Activated CD4-positive, alpha-beta memory T cell treated with anti-CD3 and anti-CD28 coated beads, Interleukin-2, amount 10 ng/mL, durations not matched to agents 7 days and 5 days (primary cell): ENCODE measurements at places on chromosomes 3 and 15.
A peak's percentile ranks its signal among the peaks of the same experiment; 100 is the strongest.

DNA sequence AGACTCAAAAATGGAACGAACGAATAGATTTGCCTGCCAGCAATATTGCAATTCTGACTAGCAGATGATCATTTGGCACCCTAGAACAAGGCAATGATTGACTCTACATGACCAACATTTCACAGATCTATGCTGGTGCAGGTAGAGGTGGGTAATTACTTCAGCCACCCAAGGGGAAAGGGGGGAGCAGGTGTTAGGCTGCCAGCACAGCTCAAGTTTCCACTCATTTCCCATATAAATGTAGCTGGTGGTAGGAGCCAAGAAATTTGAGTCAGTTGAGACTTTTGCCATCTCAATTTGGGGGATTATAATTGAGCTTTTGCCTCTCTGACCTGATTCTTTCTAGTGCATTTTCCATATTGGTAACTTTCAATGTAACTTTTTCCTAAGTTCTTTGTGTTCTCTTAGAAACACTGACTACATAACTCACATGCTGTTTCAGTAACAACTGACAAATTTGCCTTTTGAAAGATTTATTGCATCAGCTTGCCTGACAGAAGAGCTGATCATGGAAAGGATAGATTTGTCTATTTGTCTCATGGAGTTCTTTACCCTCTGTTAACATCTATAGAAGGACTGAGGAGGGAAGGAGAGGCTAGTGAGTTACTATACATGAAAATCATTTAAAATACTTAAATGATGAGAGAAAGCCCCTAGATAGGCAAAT lies 902.5 kb downstream of the ZPLD1 start:
- H3K36me3 ChIP-seq, result no peaks in the 10 kb centered on the region
- no peak overlapping the region for H3K4me3 ChIP-seq
- DNase-seq, result no peak
- no peaks in the 10 kb centered on the region for H3K27me3 ChIP-seq
- no peak overlapping the region for H3K27ac ChIP-seq

- no peak overlapping the region for H3K27ac ChIP-seq
- H3K4me3 ChIP-seq, result no peak overlapping the region
- peaks cover 3% of the 10 kb centered on the region for H3K27me3 ChIP-seq
- peaks cover 25% of the 10 kb centered on the region for H3K4me1 ChIP-seq
These were observed 41.9 kb downstream of the CCNL1 start for GRCh38 chr3:157117875-157118654.

DNA sequence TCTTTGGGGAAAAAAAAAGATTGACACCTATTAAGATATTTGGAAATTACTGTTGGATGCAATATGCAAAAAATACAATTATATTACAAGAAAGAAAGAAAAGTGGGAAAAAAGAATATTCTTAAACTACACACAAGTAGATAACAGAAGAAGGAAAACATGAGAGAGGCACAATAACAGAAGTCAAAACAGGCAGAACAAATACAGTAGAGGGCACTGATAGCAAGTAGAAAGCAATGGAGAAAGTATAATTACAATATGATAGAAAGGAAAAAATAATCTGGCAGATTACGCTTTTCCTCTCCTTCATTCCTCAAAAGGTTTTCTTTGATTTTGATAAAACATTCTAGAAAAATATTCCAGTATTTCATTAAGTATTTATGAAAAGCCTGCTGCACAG lies 72.1 kb downstream of the ADAM10 start:
- H3K4me1 ChIP-seq, result peaks cover 5% of the 10 kb centered on the region
- DNase-seq, result no peak
- H3K4me3 ChIP-seq, result no peak overlapping the region
- no peak overlapping the region for H3K27ac ChIP-seq
- H3K36me3 ChIP-seq, result peaks cover 16% of the 10 kb centered on the region
- H3K27me3 ChIP-seq, result no peaks in the 10 kb centered on the region

DNA sequence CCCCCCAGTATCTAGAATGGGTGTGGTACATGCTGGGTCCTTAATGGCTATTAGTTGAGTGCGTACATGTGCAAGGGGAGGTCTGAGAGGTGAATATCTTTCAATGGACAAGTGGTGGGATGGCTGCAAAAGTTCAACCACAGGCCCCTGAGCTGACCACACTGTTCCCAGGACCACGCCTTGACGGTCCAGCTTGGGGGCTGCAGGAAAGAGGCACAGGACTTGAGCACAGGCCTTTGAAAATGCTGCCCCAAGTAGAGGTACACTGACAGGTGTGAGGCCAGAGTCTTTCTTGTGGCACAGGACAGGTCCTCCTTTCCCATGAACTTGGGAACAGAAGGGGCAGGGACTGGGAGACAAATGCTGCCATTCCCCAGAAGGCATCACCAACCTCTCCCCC lies 24.0 kb downstream of the AMOTL2 start:
- peaks cover 6% of the 10 kb centered on the region for H3K36me3 ChIP-seq
- no peaks in the 10 kb centered on the region for H3K4me1 ChIP-seq
- DNase-seq, result no peak

DNA sequence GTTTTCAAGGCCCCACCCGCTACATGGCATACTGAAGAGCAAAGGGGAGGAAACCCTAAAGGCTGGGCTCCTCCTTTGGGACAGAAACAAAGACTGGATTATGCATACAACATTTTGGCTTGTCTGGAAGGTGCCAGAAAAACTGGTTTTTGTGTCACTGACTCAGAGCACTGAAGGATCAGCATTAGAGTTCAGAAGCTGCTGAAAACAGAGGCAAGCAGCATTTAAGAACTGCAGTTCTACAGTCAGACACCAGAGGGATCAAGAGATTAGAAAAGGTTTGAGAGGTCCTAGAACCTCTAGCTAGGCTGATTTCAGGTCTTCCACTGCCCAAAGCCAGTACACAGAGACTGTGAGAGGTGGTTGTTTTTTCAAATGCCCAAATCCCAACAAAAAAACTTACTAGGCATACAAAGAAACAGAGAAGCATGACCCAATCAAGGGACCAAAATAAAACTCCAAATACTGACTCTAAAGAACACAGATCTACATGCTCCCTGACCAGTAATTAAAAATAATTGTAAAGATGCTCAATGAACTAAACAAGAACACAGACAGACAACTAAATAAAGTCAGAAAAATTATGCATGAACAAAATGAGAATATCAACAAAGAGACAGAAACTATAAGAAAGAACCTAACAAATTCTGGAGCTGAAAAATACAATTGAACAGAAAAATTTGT lies 91.2 kb downstream of the SENP2 start:
- no peaks in the 10 kb centered on the region for H3K4me1 ChIP-seq
- no peak overlapping the region for H3K27ac ChIP-seq
- peaks cover 48% of the 10 kb centered on the region for H3K27me3 ChIP-seq
- DNase-seq, result no peak
- H3K4me3 ChIP-seq, result no peak overlapping the region

DNA sequence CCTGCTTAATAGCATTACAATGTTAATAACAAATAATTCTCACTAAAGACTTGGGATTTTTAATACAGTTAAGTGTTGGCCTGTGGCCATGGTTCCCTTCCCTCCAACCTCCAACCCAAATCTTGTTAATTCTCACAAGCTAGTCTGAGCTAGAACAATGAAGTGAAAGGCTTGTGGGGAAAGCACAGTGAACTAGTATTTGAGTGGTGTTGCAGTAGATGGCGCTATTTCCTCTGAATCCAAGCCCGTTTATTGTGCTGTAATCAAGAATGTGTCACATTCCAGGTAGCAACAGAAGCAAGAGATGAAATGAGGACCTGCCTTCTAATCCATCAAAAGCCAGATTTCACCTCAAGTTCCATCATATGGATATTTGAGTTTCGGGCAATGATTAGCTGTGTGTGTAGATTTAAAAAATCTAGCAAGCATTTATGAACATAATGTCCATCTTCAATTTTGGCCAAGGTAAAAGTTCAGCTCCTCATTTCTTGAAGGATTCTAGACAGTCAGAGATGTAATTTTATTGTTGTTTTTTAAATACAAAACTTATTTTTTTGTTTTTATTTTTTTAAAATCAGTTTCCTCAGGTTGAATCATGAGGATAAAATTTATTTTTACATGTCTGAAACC lies 160.7 kb downstream of the SQOR start:
- no peak overlapping the region for H3K4me3 ChIP-seq
- H3K27me3 ChIP-seq, result peaks cover 14% of the 10 kb centered on the region
- H3K27ac ChIP-seq, result no peak overlapping the region
- DNase-seq, result peak; percentile 18
- no peaks in the 10 kb centered on the region for H3K36me3 ChIP-seq

DNA sequence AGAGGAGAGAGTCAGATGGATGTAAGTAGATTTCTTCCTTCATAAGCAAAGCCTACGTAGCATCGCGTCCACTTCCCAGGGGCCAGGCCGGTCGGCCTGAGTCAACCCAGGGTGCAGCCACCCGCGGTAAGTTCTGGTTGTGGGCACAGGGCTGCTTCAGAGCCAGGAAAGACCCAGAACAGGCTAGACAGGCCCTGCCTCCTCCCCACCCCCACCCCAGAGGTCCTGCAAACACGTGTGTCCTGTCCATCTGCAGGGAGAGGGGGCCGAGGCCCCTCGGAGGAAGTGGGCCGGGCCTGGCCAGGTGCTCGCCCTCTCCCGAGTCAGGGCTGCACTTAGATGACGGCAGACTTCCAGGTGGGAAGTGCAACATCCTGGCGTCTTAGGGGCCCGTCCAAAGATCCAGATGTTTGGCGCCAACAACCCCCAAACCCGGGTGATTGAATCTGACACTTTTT lies 100.8 kb upstream of the ALDH1A3 start:
- H3K36me3 ChIP-seq, result no peaks in the 10 kb centered on the region
- H3K4me3 ChIP-seq, result no peak overlapping the region
- DNase-seq, result no peak
- H3K27ac ChIP-seq, result no peak overlapping the region
- no peaks in the 10 kb centered on the region for H3K27me3 ChIP-seq

DNA sequence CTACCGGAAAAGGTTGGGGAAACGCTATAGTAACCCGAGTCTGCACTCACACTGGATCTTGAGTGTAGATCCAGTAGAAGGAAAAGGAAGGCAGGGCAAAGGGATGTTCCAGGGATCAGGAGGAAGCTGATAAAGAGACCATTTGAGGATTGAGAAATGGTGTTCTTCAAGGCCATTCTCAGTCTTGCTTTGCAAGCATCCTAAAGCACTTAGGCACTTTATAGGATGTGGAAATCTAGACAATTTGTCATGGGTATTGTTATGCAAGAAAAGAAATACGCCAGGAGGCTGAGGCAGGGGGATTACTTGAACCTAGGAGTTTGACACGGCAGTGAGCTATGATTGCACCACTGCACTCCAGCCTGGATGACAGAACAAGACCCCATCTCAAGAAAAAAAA lies 13.2 kb upstream of the SCAMP5 start:
- H3K4me3 ChIP-seq, result no peak overlapping the region
- H3K27me3 ChIP-seq, result peaks cover 5% of the 10 kb centered on the region
- peaks cover 26% of the 10 kb centered on the region for H3K4me1 ChIP-seq
- H3K27ac ChIP-seq, result no peak overlapping the region

GRCh38 chr3:173275740-173276139 lies 121.8 kb upstream of the NLGN1 start:
- no peaks in the 10 kb centered on the region for H3K27me3 ChIP-seq
- no peak for DNase-seq
- H3K4me1 ChIP-seq, result no peaks in the 10 kb centered on the region
- H3K4me3 ChIP-seq, result no peak overlapping the region
- H3K27ac ChIP-seq, result no peak overlapping the region
- no peaks in the 10 kb centered on the region for H3K36me3 ChIP-seq

DNA sequence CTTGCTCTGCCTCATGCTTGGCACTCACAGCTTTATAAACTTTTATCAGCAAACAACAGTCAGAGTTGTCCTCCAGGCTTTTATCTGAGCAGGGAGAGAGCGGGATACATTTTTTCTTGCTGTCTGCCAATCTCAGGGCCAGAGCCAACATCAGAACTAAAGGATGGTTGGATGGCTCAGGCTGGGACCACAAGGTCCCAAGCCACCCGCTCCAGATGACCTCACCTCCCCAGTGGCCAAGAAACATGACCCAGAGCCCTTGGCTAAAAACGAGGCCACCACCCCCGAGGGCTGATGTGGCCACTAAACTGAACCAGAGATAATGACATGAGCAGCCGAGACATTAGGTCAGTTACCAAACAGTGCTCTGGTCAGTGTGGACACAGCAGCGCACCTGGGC lies 18.8 kb upstream of the SPATA12 start:
- DNase-seq, result no peak
- no peak overlapping the region for H3K4me3 ChIP-seq
- peaks cover 27% of the 10 kb centered on the region for H3K27me3 ChIP-seq
- H3K4me1 ChIP-seq, result peaks cover 2% of the 10 kb centered on the region
- no peak overlapping the region for H3K27ac ChIP-seq

DNA sequence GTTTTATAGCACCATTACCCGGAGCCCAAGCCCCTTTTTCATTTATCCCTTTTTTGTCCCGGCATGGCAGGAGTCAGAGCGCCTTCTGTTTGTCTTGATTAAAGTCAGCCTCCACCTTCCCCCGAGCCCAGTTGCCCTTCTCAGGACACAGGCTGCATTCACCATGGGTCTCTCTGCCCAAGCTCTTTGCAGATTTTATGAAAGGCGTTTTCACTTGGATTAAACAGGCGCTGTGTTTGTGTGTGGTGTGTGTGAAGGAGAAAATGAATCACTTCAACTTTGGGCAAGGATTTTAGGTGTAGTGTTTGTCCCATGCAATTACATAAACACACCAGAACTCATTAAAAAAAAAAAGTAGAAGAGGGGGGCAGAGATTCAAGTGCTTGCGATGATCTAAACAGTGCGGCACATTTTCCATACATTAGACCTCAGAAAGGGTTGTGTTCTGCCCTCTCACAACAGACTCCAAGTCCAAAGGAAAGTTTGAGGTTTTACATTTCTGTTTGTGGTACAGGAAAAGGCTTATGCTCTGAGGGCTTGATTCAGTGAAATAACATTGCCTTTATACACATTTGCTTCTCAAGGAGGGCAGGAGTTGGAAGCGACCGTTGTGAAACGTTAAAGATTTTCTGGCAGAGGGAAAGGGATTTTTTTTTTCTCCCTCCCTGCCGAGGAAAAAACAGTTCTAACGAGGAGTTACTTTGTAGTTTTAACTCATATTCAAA lies 14.5 kb upstream of the IL16 start:
- H3K4me1 ChIP-seq, result peaks cover 20% of the 10 kb centered on the region
- no peak overlapping the region for H3K27ac ChIP-seq
- H3K36me3 ChIP-seq, result no peaks in the 10 kb centered on the region
- peaks cover 54% of the 10 kb centered on the region for H3K27me3 ChIP-seq
- H3K4me3 ChIP-seq, result no peak overlapping the region
- no peak for DNase-seq

DNA sequence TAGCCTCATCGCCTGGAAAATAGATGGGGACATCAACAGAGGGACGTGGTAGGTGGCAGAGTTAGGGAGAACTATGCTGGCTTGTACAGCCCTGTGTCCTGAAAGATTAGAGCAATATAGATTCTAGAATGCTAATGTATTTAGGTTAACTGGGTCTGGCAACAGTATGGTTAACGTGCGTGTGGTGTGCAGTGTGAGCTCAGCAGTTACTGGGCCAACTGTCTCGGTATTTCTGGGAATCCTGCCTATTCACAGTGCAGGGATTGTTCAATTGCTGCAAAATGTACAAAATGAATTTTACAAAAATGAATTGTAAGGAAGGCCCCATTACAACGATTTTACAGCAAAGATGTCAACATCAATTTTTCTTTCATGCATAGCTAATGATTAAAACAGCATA lies 20.6 kb downstream of the MEIS2 start:
- no peak overlapping the region for H3K4me3 ChIP-seq
- no peaks in the 10 kb centered on the region for H3K4me1 ChIP-seq
- no peak overlapping the region for H3K27ac ChIP-seq

GRCh38 chr3:165193366-165194254 lies 2.6 kb downstream of the SLITRK3 start:
- H3K27me3 ChIP-seq, result peaks cover 47% of the 10 kb centered on the region
- H3K4me3 ChIP-seq, result no peak overlapping the region
- no peaks in the 10 kb centered on the region for H3K36me3 ChIP-seq
- no peak for DNase-seq
